Peyer's patch (tissue), 4 donors: ENCODE measurements at places on chromosomes 1 and 21. TPM values are rescaled to one million over a fixed set of nuclear protein-coding genes. Genes with fewer than 3 reads are reported as not detected.
A peak's percentile ranks its signal among the peaks of the same experiment; 100 is the strongest.

DNA sequence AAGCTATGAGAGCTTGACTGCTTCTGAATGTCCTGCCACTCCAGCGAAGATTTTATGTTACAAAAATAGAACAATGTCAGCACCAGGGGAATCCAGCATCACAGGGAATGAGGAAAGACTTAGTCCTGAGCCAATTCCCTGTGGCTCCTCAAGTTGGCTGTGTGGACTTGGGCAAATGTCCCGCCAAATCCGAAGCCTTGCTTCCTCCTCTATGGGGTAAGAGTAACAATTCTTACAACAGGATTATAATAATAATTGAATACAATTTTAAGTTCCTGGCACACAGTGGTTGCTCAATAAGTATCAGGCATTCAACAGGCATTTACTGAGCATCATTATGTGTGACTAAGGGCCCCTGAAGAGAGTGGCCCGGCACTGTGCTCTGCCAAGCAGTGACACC lies 44.4 kb downstream of the STPG1 start:
- no peaks in the 10 kb centered on the region for H3K27me3 ChIP-seq
- no peak for DNase-seq
- H3K36me3 ChIP-seq = peaks cover 17% of the 10 kb centered on the region
- H3K4me1 ChIP-seq = peaks cover 15% of the 10 kb centered on the region

DNA sequence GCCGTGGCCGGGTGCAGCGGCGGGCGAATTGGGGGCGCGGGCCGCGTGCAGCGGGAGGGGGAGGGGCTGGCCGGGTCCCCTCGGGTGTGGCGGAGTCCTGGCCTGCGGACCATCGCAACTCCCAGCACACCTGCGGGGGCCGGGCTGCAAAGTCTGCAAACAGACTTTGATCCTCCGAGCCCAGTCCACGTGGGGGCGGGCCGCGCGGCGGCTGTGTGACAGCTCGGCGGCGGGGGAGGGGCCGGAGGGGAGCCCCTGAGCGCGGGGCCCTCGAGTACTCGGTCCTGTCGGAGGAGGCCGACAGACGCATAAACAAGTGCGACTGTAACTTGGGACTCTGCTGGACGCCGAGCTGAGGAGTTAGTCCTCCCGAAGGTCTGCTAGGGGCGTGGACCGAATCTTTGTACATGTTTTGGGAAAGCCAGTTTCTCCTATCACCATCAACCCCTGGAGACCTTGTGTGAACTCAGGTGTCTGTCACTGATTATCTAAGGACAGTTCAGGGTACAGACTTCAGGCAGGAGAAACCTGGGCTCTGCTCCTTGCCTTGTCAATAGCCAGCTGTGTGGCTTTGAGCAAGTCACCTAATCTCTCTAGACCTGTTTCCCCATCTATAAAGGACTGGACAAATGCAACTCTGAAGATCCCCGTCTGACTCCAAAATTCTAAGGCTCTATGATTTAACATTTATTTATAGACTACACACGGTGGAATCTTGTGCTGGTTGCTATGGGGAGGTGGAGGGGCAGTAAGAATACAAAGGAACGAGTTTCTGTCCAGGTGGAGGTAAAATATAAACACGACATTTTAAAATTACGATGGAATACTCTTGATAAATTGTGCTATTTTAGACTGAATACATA lies 710 bp upstream of the SLC30A1 start:
- DNase-seq = peak; percentile 95
- H3K4me3 ChIP-seq = peak overlapping the region; percentile 90
- H3K4me1 ChIP-seq = peaks cover 9% of the 10 kb centered on the region
- peaks cover 11% of the 10 kb centered on the region for H3K36me3 ChIP-seq
- no peaks in the 10 kb centered on the region for H3K27me3 ChIP-seq

- no peaks in the 10 kb centered on the region for H3K4me1 ChIP-seq
- H3K36me3 ChIP-seq = no peaks in the 10 kb centered on the region
- no peak overlapping the region for H3K4me3 ChIP-seq
- no peak overlapping the region for H3K27ac ChIP-seq
- DNase-seq = no peak
Observed at GRCh38 chr1:212060632-212061472, 25.3 kb downstream of the DTL start.

DNA sequence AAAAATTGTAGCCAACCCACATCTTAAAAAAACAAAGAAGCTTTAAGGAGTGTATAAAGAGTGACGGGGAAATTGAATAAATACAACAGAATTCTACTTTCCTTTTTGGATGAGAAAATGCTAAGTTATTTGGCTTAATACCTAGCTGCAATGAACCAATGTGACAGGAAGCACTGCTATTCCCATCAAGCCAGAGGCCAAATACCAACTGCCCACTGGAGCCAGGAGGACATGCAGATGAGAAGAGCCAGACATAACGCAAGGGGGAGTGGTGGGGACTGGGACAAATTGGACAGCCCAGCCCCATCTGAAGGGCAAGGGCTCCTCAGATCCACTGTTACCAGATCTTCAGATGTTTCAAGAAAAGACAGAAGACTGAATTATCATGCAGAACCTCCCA lies 25.7 kb downstream of the DNAJC11 start:
- no peaks in the 10 kb centered on the region for H3K36me3 ChIP-seq
- H3K27me3 ChIP-seq = no peaks in the 10 kb centered on the region
- H3K4me1 ChIP-seq = no peaks in the 10 kb centered on the region
- H3K4me3 ChIP-seq = no peak overlapping the region

DNA sequence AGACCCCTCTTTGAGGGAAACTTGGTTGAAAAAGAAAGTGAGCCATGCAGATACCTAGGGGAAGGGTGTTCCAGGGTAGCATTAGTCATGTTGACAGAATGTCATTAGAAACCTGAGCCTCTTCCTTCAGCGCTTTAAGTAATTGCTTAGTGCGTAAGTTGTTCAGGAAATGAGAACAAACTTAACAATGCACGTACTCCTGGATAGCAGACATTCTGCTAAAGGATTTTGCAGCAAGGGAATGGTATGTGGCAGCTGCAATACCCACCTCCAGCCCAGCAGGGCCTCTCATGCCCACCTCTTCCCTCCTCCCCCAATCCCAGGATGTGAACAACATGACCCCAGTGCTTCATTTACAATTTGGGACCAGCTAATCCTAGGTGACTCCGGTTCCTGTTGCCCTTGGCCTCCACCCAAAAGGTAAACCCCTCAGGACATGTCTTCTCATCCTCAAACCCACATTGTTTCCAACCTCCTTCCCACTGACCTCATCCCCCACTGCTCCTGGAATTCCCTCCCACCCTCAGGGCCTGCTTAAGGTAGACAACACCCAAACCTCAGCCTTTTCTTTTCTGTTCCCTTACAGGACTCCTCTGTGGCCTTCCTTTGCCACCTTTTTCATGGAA lies 98.0 kb upstream of the BCAR3 start:
- no peak for DNase-seq
- no peaks in the 10 kb centered on the region for H3K4me1 ChIP-seq
- no peak overlapping the region for H3K27ac ChIP-seq
- no peaks in the 10 kb centered on the region for H3K36me3 ChIP-seq
- no peaks in the 10 kb centered on the region for H3K27me3 ChIP-seq
- H3K4me3 ChIP-seq = no peak overlapping the region

DNA sequence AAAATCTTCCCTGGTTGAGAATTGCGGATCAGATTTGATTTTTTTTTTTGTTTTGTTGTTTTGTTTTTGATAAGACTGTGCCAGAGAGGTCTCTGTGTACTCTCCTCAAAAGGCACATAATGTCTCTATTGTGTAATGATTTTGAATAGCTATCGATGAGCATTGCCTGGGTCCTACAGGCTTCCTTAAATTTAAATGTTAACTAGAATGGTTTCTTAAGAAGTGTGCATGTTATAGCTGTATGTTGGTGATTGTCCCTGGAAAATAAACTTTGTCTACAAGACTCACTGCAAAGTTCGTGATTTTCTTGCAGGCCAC lies 121.2 kb downstream of the ITSN1 start:
- no peak for DNase-seq
- H3K27me3 ChIP-seq = no peaks in the 10 kb centered on the region
- H3K4me3 ChIP-seq = no peak overlapping the region
- H3K36me3 ChIP-seq = peaks cover 6% of the 10 kb centered on the region
- no peak overlapping the region for H3K27ac ChIP-seq

GRCh38 chr1:91876040-91876470 lies 9.9 kb downstream of the TGFBR3 start:
- DNase-seq = no peak
- no peaks in the 10 kb centered on the region for H3K36me3 ChIP-seq
- peaks cover 5% of the 10 kb centered on the region for H3K4me1 ChIP-seq
- H3K27ac ChIP-seq = no peak overlapping the region
- H3K27me3 ChIP-seq = no peaks in the 10 kb centered on the region
- H3K4me3 ChIP-seq = no peak overlapping the region

- no peaks in the 10 kb centered on the region for H3K27me3 ChIP-seq
- no peak for DNase-seq
- H3K4me3 ChIP-seq = no peak overlapping the region
- peaks cover 3% of the 10 kb centered on the region for H3K4me1 ChIP-seq
- no peaks in the 10 kb centered on the region for H3K36me3 ChIP-seq
- H3K27ac ChIP-seq = no peak overlapping the region
Observed at GRCh38 chr1:41101076-41101475, 79.6 kb upstream of the SLFNL1 start.

- no peak for DNase-seq
- H3K27ac ChIP-seq = no peak overlapping the region
- no peak overlapping the region for H3K4me3 ChIP-seq
Observed at GRCh38 chr1:24387636-24388175, 25.9 kb downstream of the STPG1 start.

DNA sequence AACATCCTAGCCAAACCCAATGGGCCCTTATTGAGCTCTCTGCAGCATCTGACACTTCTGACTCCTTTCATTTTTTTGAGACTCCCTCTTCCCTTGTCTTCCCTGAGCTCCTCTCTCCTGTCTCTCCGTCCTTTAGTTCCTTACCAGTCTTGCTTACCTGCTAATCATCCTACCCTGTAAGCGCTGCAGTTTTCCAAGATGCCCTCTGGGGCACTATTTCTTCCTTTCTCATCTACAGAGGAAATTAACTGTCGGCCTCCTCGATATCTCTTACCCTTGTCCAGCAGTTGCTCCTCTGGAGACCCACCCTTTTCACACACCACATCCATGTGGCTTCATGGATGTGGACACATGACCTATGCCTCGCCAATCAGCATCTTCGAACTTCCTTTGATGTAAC lies 6.8 kb downstream of the GPR161 start:
- H3K27me3 ChIP-seq = no peaks in the 10 kb centered on the region
- no peak overlapping the region for H3K27ac ChIP-seq
- DNase-seq = no peak
- no peak overlapping the region for H3K4me3 ChIP-seq
- no peaks in the 10 kb centered on the region for H3K36me3 ChIP-seq

DNA sequence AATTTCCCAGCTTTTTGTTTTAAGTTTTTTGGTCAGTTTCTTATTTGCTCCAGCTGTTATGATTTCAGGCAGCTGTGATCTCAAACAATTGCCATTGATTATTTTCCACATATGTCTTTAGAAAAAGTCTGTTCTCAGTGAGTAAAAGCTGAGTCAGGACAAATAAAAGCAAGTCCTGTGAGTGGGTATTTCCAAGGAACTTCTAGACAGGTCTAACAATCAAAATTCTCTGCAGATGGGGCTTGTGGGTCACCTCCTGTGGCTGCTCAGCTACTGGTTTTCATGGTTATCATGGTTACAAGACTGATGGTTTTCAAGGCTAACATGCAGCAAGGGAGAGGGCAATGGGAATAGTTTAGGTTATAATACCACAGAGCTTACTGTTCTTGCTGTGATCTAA lies 585.7 kb downstream of the LMO4 start:
- H3K4me3 ChIP-seq = no peak overlapping the region
- DNase-seq = no peak
- H3K4me1 ChIP-seq = no peaks in the 10 kb centered on the region
- H3K36me3 ChIP-seq = no peaks in the 10 kb centered on the region
- H3K27me3 ChIP-seq = no peaks in the 10 kb centered on the region
- H3K27ac ChIP-seq = no peak overlapping the region

Gene ATP1A4
- 0.57 TPM for total RNA-seq

- H3K27me3 ChIP-seq = no peaks in the 10 kb centered on the region
- DNase-seq = no peak
- H3K4me3 ChIP-seq = peak overlapping the region; percentile 36
- H3K27ac ChIP-seq = no peak overlapping the region
- H3K4me1 ChIP-seq = no peaks in the 10 kb centered on the region
Observed at GRCh38 chr1:160116283-160117147, 956 bp downstream of the ATP1A2 start.

DNA sequence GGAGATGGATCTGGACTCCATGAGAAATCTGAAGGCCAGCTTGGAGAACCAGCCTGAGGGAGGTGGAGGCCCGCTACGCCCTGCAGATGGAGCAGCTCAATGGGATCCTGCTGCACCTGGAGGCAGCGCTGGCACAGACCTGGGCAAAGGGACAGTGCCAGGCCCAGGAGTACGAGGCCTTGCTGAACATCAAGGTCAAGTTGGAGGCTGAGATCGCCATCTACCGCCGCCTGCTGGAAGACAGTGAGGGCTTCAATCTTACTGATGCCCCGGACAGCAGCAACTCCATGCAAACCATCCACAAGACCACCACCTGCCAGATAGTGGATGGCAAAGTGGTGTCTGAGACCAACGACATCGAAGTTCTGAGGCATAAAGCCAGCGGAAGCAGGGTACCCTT lies 601.5 kb upstream of the ZP4 start:
- H3K36me3 ChIP-seq = no peaks in the 10 kb centered on the region
- DNase-seq = no peak
- no peak overlapping the region for H3K4me3 ChIP-seq

GRCh38 chr1:228944296-228944695 lies 209.0 kb downstream of the RHOU start:
- H3K36me3 ChIP-seq = no peaks in the 10 kb centered on the region
- no peak overlapping the region for H3K4me3 ChIP-seq
- H3K4me1 ChIP-seq = no peaks in the 10 kb centered on the region
- DNase-seq = no peak
- no peaks in the 10 kb centered on the region for H3K27me3 ChIP-seq

DNA sequence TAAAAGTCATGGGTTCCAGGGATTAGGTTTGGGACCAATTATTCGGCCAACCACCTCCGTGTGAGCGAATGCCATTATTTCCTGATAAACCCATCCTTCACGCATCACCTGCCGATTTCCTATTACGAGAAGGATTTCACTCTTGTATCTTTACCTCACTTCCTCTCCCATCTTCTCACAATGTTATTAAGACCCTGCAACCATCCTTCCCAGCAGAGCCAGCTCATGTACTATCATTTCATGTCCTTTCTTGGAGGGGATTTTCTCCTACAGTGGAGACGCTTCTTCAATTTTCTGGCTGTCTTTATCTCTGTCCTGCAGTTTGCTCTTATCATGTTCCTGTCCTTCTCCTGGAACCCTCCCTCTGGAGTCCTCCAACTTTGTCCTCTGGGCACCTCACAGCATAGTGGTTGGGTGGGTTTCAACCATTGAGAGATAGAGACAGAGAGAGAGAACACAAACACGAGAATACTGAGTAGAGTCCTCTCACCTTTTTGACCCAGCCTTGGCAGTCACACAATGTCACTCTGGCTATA lies 192.2 kb downstream of the DYRK1A start:
- H3K36me3 ChIP-seq = no peaks in the 10 kb centered on the region
- no peak overlapping the region for H3K4me3 ChIP-seq
- H3K27ac ChIP-seq = no peak overlapping the region
- no peak for DNase-seq
- peaks cover 7% of the 10 kb centered on the region for H3K4me1 ChIP-seq

GRCh38 chr1:31977385-31978131 lies 36.1 kb upstream of the KHDRBS1 start:
- DNase-seq = no peak
- no peak overlapping the region for H3K27ac ChIP-seq
- H3K36me3 ChIP-seq = no peaks in the 10 kb centered on the region
- no peak overlapping the region for H3K4me3 ChIP-seq

GRCh38 chr1:8571200-8571984 lies 246.0 kb downstream of the RERE start:
- H3K27me3 ChIP-seq = no peaks in the 10 kb centered on the region
- H3K4me1 ChIP-seq = peaks cover 14% of the 10 kb centered on the region
- no peak overlapping the region for H3K27ac ChIP-seq
- no peak overlapping the region for H3K4me3 ChIP-seq
- no peaks in the 10 kb centered on the region for H3K36me3 ChIP-seq

Gene TLR5
- 2.1 TPM for total RNA-seq
